Activated T-helper 1 cell treated with anti-CD3 and anti-CD28 coated beads, Interleukin-2, amount 50 U/mL, for 16 hours (primary cell): ENCODE measurements at places on chromosomes 4 and X.

GRCh38 chr4:111812114-111812513 is 333.1 kb upstream of the FAM241A start:
- DNase-seq, result no peak

DNA sequence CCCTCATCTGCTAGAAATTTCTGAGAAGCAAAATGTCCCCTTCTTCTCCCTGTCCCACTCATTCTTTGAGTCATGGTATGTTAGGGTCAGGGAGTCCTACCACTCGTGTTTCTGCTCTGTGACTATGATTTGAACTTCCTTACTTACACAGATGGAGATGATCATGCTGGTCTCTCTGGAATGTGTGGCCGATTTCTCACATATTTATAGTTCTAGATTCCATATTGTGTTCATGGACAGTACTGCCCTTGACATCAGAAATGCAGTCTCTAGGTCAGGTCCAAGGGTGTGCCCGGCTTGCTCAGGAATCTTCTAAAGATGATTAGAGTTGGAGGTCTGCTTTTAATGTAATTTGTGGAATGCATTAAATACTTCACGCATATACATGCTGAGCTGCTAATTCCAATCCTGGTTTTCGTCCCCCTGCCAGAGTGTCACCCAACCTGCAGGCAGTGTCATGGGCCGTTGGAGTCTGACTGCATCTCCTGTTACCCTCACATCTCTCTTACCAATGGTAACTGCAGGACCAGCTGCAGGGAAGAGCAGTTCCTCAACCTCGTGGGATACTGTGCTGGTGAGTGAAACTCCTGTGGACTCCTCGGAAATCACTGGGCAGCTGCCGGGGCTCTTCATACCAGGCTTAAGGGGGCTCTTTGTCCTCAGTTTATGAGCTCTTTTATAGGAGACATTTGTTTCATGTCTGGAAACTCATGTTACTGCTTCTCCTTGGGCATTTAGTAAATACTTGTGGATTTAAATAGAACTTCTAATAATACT is 214.1 kb upstream of the ANXA3 start:
- DNase-seq, result no peak

DNA sequence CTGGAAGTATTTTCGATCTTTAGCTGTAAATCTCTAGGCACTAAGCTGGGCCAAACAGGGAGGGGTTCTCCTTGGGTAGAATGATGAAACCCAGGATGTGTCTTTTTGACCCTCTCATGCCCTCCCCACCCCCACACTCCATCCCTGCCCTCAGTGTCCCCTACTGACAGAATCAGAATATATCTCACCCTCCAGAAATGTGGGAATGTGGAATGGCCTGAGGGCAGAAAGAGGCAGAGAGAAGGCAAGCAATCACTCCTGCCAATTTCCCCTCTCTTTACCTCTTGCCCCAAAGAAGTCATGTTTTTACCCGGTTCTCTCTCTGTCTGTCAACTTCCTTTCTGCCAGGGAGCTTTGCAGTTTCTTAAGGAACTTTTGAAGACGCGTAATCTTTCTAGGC is 34.4 kb downstream of the RAP2C start:
- DNase-seq, result no peak

DNA sequence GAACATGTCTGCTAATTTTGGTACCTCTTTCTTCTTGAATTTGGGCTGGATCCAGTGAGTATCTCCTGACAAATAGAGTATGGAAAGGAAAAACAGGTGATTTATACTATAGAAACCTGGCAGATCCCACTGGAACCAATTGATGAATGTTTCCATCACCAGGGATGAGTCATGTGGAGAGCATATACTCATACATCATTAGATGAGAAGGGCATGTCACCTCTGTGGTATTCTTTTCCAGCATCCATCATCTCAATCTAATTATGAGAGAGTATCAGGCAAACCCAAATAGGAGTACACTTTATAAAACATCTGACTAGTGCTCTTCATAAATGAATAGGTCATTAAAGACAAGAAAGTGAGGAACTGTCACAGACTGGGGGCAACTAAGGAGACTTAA is 90.7 kb downstream of the CLDN22 start:
- no peak for DNase-seq

- DNase-seq, result no peak
Observed at GRCh38 chrX:119685225-119686066, 7.5 kb downstream of the SEPTIN6 start.

DNA sequence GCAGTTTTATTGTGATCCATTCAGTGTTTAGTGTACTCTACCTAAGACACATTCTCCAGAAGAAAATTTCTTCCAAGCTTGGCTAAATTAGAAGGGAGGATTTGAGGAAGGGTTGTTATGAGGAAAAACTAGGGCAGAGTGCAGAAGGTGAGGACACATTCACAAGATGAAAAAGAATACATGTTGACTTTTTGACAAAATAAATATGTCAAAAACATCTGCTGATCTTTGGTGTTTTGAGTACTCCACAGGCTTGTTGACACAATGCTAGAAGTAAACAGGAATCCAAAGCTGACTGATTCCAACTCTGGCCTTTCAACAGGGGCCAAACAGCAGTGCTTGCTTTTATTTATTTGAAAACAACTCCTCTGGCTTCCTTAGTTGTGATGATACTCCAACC is 125.8 kb upstream of the SLC7A11 start:
- no peak for DNase-seq

- DNase-seq, result no peak
Observed at GRCh38 chr4:5412296-5412695, 296.1 kb downstream of the EVC2 start.

GRCh38 chr4:145435646-145436045 is 46.0 kb upstream of the SMAD1 start:
- DNase-seq, result no peak

- no peak for DNase-seq
Observed at GRCh38 chr4:156472624-156473023, 499.0 kb downstream of the PDGFC start.

GRCh38 chr4:81422595-81422994 is 49.1 kb downstream of the RASGEF1B start:
- DNase-seq, result no peak

DNA sequence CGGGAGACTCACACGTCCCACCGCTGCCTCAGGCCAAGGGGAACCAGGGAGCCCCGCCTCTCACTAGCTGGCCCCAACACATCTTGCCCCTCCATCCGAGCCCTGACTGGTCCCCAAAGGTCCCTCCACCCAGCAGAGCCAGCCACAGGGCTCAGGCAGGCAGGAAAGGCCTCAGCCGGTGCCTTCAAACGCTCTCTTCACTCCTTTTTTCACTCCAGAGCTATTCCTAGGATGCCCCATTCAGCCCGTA is 1.5 kb upstream of the ARHGAP4 start:
- DNase-seq, result no peak

DNA sequence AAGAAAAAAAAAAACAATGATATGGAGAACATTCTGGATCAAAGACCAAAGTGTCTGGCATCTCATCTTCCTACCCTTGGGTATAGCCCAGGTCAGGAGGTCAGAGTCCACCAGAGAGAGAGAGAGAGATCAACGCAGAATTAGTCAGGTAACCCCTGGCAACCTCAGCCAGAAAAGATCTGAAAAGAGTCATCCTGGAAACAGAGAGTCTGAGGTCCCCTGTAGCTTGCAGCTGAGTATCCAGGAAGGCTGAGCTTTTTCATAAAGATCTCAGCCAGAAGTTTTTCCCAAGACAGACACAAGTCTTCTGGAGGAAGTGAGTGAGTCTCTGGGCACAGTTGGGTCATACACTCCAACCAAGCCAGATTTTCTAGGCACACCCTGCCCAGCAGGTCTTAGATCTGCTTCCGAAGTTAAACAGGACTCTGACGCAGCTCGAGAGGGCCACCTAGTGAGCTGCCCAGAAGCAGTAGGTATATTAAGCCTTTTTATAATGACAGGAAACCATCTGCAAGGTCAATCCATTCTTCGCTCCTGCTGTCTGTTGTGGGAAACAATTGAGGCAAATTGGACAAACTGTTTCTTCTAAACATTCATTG is 35.7 kb downstream of the ACE2 start:
- DNase-seq, result no peak

GRCh38 chrX:18133605-18134004 is 87.1 kb downstream of the BEND2 start:
- no peak for DNase-seq

DNA sequence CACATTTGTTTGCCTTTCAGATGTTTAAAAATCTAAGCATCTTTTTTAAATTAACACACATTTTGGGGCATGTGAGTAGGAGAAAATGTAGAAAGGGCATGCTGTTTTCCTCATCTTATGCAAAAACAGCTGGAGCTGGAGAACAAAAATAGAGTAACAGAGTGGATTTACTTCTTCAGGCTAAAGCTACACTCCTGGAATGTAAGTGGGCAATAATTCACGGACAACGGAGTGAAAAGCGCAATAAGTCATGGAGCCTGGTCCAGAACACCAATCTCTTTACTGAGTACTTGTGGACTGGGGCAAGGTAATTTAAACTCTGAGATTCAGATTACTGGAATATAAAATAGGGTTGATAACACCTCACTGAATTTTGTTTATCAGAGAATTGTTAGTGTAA is 1018.8 kb upstream of the HS3ST1 start:
- DNase-seq, result no peak

- no peak for DNase-seq
Observed at GRCh38 chr4:133969202-133969848, 232.3 kb downstream of the PABPC4L start.

GRCh38 chr4:150708004-150708403 is 126.1 kb downstream of the MAB21L2 start:
- no peak for DNase-seq

DNA sequence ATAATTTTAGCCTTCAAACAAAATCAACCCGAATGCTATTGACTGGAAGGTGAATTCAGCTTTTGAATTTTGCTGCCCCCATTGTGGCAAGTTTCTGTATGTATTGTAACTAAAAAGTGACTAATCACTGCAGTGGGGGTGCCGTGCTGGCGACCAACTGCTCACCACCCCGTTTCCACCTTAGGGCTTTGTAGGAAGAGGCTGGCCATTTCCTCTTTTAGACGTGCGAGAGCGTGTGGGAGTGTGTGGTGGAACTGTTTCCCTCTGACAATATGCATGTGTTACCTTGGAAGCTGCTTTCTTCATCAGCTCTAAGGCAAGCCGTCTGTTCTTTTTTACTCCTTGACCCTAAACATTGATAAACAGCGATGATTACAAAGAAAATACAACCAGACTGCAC is 78.8 kb downstream of the SEL1L3 start:
- DNase-seq, result no peak

DNA sequence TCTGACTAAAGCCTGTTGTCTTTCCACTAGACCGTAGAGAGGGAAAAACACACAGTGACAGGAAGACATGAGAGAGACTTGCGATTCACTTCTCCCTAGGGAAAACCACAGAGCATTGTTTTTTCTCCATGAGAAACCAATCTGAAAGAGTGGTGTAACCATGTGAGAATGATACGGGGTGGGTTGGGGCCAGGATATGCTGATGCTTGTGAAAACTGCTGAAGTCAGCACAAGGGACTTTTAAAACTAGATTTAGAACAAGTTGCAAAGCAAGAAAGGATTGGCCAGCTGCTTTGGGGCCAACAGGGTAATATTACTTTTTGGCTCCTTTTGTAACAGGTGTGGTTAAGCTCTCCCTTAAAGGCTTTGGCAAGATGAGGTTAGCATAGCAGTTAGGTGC is 66.1 kb downstream of the NHSL2 start:
- no peak for DNase-seq

GRCh38 chr4:153573881-153574802 is 108.0 kb downstream of the TMEM131L start:
- peak; percentile 26 for DNase-seq

- no peak for DNase-seq
Observed at GRCh38 chr4:61521451-61521850, 321.3 kb downstream of the ADGRL3 start.

DNA sequence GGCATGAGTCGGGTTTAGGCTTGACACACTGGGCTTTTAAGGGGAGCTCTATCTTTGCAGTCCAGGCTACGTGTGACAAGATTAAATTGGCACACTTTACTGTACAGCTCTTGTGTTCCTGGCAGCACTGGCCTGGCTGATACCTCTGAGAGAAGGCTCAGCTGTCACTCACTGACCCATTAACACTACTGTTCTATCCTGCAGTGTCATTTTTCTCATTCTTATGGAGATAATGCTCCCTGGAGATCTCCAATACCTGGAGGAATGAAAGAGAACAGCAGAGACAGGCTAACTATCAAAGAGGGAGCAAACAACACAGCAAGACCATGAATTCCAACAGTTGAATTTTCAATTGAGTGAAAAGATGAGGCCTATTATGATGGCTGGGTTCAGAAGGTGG is 1.7 kb upstream of the PDHA2 start:
- DNase-seq, result no peak

DNA sequence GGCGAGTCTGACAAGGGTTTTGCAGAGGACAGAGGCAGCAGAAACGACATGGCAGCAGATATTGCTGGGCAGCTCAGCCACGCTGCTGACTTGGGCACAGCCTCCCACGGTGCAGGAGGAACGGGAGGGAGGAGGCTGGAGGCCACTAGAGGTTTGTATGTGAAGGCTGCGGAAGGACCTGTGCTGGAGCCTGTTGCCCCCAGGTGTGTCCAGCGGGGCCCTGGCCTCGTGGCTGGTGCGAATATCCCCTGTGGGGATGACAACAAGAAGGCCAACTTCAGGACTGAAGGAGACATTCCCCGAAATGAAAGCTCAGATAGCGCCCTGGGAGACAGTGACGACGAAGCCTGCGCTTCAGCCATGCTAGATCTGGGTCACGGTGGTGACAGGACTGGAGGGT is 100.2 kb downstream of the FNIP2 start:
- no peak for DNase-seq

DNA sequence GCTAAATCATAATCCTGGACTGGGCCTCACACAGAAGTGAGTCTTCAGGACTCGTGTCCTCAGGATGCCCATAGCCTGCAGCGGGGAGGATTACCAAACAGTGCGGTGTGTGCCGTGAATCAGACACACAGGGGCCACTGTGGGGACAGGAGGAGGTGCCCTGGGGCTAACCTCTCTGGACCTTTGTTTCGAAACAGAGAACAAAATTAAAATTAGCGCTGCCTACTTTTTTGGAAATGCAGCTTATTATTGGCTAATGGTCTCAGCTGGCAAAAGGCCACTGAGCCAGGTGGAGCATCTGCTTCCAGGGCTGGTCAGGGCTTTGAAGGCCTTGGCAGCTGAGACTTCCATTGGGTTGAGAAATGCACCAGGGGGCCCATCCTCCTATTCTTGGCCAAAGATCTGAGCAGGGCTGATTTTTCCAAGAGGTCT is 236.2 kb downstream of the EVC2 start:
- no peak for DNase-seq

DNA sequence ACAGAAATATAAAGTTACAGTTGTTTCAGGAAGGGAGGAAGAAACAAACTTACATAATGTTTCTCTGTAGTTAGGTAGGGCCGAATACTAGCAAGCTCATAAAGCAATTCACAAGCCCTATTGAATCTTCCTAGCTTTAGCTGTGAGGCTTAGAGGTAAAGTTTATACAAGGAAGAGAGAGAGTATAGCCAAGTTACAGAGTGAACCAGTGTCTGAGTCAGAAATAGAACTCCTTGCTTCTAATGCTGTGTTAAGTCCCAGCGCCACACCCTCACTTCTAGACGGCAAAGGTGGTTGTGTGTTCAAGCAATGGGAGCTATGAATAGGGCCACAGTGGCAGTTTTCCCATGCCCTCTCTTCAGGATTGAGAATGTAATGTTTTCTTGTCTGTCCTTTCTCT is 6.1 kb downstream of the LPAR4 start:
- no peak for DNase-seq

GRCh38 chrX:55159551-55159950 is 60.6 kb upstream of the PAGE5 start:
- no peak for DNase-seq

GRCh38 chr4:108337923-108338322 is 169.2 kb upstream of the LEF1 start:
- DNase-seq, result no peak
